Left cardiac atrium (tissue), 4 donors: ENCODE measurements at places on chromosomes 12 and 14.

GRCh38 chr14:68739701-68740100, 53.2 kb downstream of the ZFP36L1 start:
- no peak for DNase-seq

- no peak for DNase-seq
Measured at GRCh38 chr12:121697093-121697698, 15.4 kb upstream of the TMEM120B start.

GRCh38 chr12:69388371-69388770, 28.8 kb downstream of the YEATS4 start:
- no peak for DNase-seq

GRCh38 chr14:22623047-22623446, 21.1 kb downstream of the OR6J1 start:
- no peak for DNase-seq

GRCh38 chr12:108559748-108560147, 1.2 kb downstream of the SART3 start:
- DNase-seq, result no peak

- DNase-seq, result no peak
Measured at GRCh38 chr12:99847936-99848335, 136.8 kb downstream of the ANKS1B start.

GRCh38 chr14:41505491-41505890, 101.2 kb upstream of the LRFN5 start:
- DNase-seq, result no peak

DNA sequence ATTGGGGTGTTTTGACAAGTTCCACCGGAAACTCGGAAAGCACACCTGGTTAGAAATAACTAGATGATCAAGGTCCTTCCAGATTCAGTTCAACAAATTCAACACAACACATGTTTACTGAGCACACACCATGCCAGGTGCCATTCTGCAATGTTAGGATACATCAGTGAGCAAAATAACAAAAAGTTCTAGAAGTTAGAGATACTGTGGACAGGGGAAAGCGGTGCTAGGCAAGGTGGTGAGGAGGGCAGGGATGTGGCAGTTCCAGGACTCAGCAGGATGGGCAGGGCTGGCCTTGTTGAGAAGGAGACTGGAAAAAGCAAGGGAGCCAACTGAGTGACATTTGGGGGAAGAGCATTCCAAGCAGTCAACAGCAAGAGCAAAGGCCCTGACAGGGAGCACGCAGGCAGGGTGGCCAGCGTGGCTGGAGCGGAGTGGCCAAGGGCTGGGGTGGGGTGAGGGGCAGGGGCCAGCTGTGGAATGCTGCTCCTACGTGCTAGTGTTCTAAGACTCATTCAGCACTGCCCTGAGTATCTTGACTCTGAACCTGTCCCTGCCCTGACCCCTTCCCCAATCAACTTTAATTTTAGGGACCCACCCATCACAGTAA, 19.4 kb upstream of the FAIM2 start:
- DNase-seq, result peak; percentile 43

DNA sequence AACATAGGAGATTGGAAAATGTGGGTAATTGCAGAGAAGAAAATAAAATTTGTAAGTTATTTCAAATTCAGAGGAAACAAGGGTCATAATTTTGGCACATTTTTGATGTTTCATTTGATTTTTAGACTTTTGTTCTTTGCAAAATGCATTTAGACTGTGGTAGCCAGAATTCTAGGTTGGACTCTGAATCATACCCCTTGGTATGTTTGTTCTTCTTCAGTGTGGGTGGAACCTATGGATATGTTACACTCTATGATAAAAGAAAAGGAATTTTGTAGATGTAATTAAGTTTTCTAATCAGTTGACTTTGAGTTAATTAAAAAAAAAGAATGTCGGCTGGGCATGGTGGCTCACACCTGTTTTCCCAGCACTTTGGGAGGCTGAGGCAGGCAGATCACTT, 827.0 kb downstream of the AACS start:
- no peak for DNase-seq

DNA sequence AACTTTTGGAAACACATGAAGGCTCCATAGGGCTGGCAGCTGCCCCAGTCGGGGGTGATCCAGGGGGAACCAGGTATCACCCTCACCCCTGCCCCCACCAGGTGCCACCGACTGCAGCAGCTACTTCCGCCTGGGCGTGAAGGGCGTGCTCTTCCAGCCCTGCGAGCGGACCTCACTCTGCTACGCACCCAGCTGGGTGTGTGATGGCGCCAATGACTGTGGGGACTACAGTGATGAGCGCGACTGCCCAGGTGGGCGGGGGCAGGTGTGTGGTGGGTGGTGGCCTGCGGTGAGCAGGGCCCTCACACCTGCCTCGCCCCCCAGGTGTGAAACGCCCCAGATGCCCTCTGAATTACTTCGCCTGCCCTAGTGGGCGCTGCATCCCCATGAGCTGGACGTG, 22.3 kb upstream of the NXPH4 start:
- no peak for DNase-seq

- no peak for DNase-seq
Measured at GRCh38 chr12:4202918-4203317, 70.6 kb upstream of the CCND2 start.
